Glutamatergic neuron (in vitro differentiated cells): ENCODE measurements at places on chromosomes 5 and 9. TPM values are rescaled to one million over a fixed set of nuclear protein-coding genes. Genes with fewer than 3 reads are reported as not detected.
A peak's percentile ranks its signal among the peaks of the same experiment; 100 is the strongest.

The PCDHA1 gene
- total RNA-seq: 0.69 TPM

The TLX3 gene
- 161 TPM for total RNA-seq

The OR13C8 gene
- total RNA-seq: not detected

The ANKRD31 gene
- total RNA-seq: 0.42 TPM

The NADK2 gene
- total RNA-seq: 24.2 TPM

The COL15A1 gene
- total RNA-seq: not detected

The DDX4 gene
- 0.27 TPM for total RNA-seq

DNA sequence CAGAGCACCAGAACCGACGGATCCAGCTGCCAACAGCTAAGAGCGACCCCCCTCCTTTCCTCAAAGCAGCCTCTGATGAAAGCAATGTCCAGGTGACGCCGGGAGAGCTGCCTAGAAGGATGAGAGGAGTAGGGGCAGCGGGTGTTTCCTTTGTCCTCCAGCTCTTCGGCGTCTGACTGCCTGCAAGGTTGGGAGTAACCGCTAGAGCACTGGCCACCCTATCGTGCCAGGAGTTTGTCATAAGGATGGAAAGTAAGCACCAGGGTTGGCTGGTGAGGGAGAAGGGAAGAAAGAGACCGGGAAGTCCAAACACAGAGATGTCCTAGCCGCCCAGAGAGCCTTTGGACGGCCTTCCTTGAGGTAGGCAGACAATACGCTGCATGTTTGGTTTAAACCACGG, 10.8 kb downstream of the MRPL36 start:
- no peaks in the 10 kb centered on the region for H3K27me3 ChIP-seq
- H3K36me3 ChIP-seq: no peaks in the 10 kb centered on the region
- no peak overlapping the region for H3K4me3 ChIP-seq
- H3K4me1 ChIP-seq: peaks cover 6% of the 10 kb centered on the region
- no peak overlapping the region for H3K27ac ChIP-seq

DNA sequence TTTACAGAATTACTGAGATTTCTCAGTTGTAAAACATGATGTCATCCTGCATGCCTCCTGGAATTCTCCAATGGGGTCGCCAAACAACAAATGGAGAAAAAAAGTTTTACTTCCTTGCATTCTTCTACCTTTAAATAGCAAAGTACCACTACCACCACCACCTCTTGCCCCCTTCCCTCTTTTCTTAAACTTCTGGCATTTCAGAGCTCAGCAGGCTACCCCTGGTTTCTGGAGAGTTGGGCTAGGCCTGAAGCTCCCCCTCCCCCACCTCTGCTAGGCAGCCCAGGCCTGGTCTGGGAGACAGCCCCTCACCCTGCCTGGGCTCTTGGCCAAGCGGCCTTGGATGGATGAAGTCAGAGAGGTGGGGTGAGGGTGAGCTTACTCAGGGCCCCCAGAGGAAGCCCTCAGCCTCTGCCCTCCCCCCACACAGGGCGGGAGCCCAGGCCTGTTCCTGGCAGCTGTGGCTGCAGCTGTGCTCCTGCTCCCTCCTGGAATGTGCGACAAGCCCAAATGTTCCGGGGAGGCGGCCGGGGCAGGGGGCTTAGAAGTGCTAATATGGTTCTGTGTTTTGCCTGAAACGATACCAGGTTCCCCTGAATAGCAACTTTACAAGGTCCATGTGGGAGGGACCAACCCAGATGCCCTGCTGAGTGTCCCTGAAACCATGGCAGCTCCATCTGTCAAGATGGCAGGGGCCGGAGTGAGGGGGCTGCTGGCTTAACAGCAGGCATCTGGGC, 6.0 kb upstream of the CCIN start:
- DNase-seq: peak; percentile 56
- H3K27ac ChIP-seq: peak overlapping the region; percentile 87
- H3K27me3 ChIP-seq: peaks cover 12% of the 10 kb centered on the region
- H3K36me3 ChIP-seq: peaks cover 14% of the 10 kb centered on the region
- H3K4me3 ChIP-seq: peak overlapping the region; percentile 64

DNA sequence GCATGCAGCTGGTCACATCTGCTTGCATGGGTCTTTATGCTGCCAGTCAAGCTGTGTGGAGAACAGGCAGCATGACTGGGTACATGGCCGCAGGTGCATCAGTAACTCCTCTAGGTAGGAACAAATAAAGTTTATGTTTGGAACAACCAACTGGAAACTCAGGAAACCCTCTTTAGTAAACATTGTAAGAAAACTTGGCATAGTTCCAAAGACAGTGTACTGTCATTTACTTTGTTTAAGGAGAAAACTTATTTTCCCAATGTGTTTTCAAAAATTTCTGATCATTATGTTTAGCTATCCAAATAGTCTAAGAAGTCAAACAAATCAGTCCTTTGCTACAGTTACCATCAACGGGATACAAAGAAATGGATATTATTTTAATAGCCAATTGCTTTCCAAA, 386.0 kb downstream of the CHSY3 start:
- H3K36me3 ChIP-seq: no peaks in the 10 kb centered on the region
- H3K27ac ChIP-seq: no peak overlapping the region
- no peak for DNase-seq
- H3K4me3 ChIP-seq: no peak overlapping the region

DNA sequence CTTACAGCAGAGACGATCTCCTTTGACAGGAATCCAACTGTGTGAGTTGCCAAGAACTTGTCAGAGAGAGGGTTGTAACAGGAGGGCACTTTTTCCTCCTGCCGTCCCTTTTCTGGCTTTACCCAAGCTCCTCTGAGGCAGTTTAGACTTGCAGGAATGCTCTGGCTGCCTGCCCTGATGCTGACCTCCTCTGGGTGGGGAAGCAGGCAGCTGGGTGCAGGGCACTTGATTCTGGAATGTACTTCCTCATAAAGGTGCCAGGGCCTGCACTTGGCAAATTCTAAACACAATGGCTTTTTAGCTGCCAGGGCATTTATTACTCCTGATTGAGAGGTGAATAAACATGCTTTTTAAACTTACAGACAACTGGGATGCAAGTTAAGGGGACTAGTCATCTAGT, 190.4 kb downstream of the EPB41L4A start:
- H3K27me3 ChIP-seq: no peaks in the 10 kb centered on the region
- H3K4me1 ChIP-seq: peaks cover 4% of the 10 kb centered on the region
- H3K4me3 ChIP-seq: no peak overlapping the region
- no peak for DNase-seq
- H3K27ac ChIP-seq: no peak overlapping the region
- no peaks in the 10 kb centered on the region for H3K36me3 ChIP-seq

- H3K27ac ChIP-seq: no peak overlapping the region
- no peak overlapping the region for H3K4me3 ChIP-seq
- H3K4me1 ChIP-seq: no peaks in the 10 kb centered on the region
- H3K27me3 ChIP-seq: no peaks in the 10 kb centered on the region
- no peaks in the 10 kb centered on the region for H3K36me3 ChIP-seq
- no peak for DNase-seq
Measured at GRCh38 chr9:107883496-107884124, 394.0 kb upstream of the KLF4 start.

GRCh38 chr9:85223506-85224125, 518.1 kb downstream of the AGTPBP1 start:
- H3K36me3 ChIP-seq: no peaks in the 10 kb centered on the region
- H3K4me3 ChIP-seq: no peak overlapping the region
- no peak for DNase-seq
- no peaks in the 10 kb centered on the region for H3K4me1 ChIP-seq

DNA sequence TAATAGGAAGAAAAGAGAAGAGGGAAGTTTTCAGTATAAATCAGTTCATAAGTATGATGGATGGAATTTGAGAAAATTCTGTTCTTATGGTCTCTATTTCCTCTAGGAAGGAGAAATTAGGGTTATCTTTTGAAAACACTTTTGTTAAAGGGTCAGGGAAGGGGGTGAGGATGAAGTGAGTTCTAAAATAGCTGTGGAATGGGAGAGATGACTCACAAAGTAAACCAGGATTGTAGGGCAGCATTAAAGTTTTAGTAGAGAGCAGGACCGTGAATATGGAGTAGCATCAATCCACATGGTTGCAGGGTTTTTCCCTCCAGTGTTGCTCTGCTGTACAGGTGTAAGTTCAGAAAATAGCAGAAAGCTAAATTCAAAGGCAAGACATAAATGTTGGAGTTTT, 32.4 kb downstream of the MUSK start:
- no peak for DNase-seq
- no peaks in the 10 kb centered on the region for H3K36me3 ChIP-seq
- no peak overlapping the region for H3K4me3 ChIP-seq
- H3K27me3 ChIP-seq: no peaks in the 10 kb centered on the region
- H3K27ac ChIP-seq: no peak overlapping the region

- no peak for DNase-seq
- H3K27me3 ChIP-seq: no peaks in the 10 kb centered on the region
- H3K4me1 ChIP-seq: no peaks in the 10 kb centered on the region
- no peaks in the 10 kb centered on the region for H3K36me3 ChIP-seq
- no peak overlapping the region for H3K27ac ChIP-seq
- no peak overlapping the region for H3K4me3 ChIP-seq
Measured at GRCh38 chr5:144048259-144048856, 122.1 kb downstream of the YIPF5 start.

DNA sequence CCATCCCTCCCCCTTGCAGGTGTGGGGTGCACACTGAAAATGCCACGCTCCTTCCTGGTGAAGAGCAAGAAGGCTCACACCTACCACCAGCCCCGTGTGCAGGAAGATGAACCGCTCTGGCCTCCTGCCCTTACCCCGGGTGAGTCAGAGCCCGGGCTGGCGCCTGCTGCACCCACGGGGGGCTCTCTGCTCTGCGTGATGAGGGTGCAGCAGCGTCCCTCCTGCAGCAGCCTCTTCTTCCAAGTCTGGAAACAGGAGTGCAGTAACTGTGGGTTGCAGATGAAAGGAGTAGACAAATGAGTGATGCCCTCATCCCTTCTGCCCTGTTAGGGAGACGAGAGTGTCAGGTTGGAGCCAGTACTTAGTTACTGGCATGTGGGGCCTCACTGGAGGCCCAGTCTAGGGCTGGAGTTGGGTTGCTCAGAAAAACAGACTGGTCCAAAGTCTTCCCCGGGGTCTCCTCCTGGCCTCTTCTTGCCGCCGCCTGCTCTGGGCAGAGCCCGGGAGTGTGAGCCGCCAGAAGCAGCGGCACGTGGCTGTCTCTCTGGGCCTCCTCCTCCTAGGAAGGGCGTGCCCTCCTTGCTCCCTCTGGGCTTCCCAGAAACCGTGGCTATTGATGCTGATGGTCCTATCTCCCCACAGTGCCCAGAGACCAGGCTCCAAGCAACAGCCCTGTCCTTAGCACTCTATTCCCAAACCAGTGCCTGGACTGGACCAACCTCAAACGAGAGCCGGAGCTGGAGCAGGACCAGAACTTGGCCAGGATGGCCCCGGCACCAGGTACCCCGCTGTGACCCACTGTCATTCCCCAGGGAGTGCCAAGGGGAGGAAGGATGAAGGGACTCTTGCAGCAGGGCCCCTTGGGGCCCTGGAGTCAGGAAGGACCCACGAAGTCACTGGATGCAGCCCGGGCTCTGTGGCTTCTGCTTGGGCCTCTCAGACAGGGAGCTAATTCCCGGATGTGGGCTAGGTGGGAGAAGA, 8.4 kb downstream of the GFI1B start:
- no peak for DNase-seq
- H3K4me3 ChIP-seq: no peak overlapping the region
- H3K27ac ChIP-seq: no peak overlapping the region
- H3K27me3 ChIP-seq: no peaks in the 10 kb centered on the region

DNA sequence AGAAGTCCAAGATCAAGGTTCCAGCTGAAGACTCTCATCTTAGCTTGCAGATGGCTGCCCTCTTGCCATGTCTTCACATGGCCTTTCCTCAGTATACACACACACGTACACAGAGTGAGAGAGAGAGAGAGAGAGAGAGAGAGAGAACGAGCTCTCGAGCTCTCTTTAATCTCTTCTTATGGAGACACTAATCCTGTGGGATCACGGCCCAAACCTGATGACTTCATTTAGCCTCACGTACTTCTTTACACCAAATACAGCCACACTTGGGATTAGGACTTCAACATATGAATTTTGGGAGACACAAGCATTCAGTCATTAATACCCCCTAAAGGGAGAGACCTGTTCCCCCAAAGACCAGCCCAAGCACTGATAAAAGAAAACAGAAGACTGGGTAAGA, 42.8 kb downstream of the SIL1 start:
- peaks cover 1% of the 10 kb centered on the region for H3K4me1 ChIP-seq
- no peak for DNase-seq
- no peaks in the 10 kb centered on the region for H3K36me3 ChIP-seq
- H3K27me3 ChIP-seq: peaks cover 1% of the 10 kb centered on the region

GRCh38 chr5:93406971-93407401, 174.0 kb downstream of the NR2F1-AS1 start:
- H3K4me3 ChIP-seq: no peak overlapping the region
- no peak overlapping the region for H3K27ac ChIP-seq
- peaks cover 16% of the 10 kb centered on the region for H3K4me1 ChIP-seq

DNA sequence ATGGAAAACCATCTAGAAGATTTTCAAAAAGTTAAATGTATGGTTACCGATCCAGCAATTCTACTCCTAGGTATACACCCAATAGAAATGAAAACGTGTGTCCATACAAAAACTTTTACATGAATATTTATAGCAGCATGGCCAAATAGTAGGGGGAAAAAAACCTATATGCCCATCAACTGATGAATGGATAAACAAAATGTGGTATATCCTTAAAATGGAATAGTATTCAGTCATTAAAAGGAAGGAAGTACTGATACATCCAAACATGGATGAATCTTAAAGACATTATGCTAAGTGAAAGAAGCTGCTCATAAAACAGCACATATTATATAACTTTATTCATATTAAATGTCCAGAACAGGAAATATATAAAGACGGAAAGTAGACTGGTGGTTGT, 93.2 kb upstream of the SPOCK1 start:
- no peaks in the 10 kb centered on the region for H3K4me1 ChIP-seq
- no peak overlapping the region for H3K4me3 ChIP-seq
- H3K36me3 ChIP-seq: no peaks in the 10 kb centered on the region
- H3K27ac ChIP-seq: no peak overlapping the region

DNA sequence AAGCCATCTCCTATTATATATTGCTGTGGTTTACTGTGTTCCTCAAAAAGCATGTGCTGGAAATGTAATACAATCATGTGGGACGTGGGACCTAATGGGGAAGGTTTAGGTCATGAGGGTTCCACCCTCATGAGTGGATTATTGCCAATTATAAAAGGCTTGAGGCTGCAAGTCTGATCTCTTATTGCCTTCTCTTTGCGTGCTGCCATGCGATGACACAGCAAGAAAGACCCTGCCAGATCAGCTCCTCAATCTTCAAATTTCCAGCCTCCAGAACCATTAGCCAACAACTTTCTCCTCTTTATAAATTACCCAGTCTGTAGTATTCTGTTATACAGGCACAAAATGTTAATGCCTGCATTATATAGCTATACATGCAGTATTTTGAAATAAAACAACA, 45.4 kb downstream of the MARCHF11 start:
- DNase-seq: no peak
- H3K36me3 ChIP-seq: peaks cover 10% of the 10 kb centered on the region
- no peak overlapping the region for H3K4me3 ChIP-seq
- H3K27me3 ChIP-seq: no peaks in the 10 kb centered on the region
